ENCODE measurements at places on chromosomes 1 and 21. TPM values are rescaled to one million over a fixed set of nuclear protein-coding genes. Genes with fewer than 3 reads are reported as not detected.

OR6Y1 gene
- not detected for total RNA-seq

DNA sequence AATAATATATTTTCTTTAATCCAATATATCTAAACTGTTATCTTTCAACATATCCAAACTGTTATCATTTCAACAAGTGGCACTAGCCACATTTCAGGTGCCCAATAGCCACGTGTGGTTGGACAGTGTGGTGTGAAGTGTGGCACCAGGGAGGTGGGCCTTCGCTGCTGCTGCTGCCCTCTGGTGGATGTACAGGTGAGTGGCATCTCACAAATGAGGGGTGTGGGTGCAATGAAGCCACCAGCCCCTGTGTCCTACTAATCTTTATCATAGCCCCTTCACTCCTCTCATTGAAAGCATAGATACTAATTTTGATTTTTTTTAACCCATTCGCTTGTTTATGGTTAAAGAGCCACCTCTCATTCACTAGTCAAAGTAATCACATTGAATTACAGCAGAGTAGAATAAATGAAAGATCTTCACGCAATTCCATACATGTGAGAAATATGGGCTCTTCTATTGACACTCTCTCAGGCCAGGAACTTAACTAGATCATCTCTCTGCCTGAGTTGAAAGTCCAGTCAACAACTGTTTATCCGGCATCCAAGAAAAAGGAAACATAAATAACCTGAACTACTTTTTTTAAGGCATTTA, 499.2 kb downstream of the OMA1 start:
- DNase-seq: no peak

GPR89B gene
- 15.4 TPM for total RNA-seq

COL9A2 gene
- total RNA-seq: 4.5 TPM

- no peak for DNase-seq
These were observed 45.9 kb downstream of the SLX9 start for GRCh38 chr21:44985441-44986401.

Data from H9 (cell line).